ENCODE measurements at places on chromosomes 16 and 17.

DNA sequence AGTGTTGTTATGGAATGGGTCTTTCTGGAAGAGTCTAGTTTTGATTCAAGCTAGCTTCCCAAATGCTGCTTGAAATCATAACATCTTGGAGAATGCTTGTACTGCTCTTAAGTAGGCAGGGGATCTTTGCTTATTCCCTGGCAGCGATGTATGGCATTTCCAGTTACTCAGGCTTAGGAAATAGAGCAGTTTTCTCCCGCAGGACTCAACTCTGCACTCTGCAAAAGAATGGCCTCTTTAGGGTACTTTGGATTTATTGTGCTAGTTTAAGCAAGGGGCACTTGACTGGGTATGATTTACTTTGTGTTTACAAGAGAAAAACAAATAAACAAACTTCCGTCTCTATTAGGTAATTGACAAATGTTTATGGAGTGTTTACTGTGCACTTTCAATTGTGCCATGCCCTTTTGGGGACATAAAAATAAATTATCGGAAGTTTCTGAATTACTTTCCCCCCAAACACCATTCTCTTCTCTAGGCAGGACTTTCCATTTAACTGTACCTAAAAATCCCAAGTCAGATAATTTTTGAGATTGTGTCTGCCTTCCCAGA is 164.0 kb downstream of the MAP2K6 start:
- no peak for DNase-seq

DNA sequence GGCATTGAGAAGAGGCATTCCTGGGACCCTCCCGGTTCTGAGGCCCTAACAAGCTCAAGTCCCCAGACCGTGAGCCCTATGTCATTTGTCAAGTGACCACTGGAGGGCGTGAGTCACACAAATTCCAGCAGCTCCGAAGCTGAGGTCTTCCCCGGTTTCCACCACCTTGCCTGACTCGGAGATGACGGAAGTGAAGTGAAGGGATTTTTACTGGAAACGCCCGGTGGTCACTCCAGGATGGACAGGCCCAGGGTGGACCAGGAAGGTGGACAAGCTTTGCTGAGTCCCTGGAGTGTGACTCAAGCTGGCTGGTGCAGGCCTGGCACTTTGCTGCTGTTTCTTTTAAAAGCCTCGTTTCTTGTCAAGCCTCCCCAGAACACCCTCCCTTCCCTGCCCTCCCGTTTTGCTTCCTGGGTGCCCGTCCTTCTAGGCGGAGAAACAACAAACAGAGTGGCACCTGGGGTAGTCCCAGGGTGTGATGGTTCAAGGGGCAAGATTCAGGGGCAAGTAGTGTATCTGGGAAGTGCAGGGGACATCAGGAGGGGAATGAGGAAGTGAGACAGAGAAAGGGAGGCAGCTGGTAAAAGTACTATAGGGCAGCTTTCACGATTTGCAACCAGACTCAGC is 5.3 kb upstream of the NOS2 start:
- peak; percentile 73 for DNase-seq

DNA sequence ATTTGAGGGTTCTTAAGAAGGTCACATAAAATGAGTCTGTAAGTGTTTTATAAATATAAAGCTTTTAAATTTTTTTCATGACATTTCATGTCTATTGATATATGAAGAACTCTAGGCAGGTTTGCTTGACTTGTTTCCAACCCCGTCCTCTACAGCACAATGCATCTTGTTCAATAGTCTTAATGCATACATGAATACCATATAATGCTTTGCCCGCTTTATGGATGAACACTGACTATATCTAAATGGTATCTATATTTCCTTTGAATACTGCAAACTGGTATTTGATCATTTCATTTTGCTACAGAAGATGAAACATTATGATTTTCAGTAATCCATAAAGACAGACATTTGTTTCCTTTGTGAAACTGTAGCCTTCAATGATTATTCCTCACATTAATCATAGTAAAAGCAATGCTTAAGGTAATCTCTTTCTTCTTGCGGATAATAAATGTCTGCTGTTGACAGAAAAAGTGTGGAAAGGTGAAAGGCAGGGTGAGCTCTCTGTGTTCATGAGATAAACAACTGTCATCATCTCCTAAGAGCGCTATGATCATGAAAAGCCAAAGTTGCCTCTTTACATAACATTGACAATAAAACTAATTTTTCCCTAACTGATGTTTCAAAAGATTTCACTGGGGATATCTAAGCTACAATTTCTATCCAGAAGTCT is 645.1 kb downstream of the CDH8 start:
- DNase-seq = no peak

GRCh38 chr16:56269811-56270684 is 78.8 kb downstream of the GNAO1 start:
- peak; percentile 65 for DNase-seq

All from occipital lobe (tissue), 3 donors.